ENCODE measurements at places on chromosomes 4 and X.

DNA sequence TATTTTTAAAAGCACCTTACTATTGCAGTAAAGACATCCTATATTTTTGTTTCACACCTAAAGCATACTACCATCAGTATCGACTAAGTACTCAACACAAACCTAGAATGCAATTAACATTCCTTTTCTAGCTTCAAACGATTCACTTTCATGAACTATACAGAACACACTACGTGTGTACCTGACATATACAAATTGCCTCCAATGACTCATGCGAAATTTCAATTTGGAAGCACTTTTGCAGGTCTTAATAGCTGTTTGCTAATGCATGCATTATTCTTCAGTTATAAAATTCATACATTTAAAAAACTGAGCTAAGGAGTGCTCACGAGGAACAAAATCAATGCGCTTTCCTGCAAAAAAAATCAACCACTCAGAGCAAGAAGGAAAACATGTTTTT, 19.7 kb upstream of the GPM6B start:
- DNase-seq: no peak

DNA sequence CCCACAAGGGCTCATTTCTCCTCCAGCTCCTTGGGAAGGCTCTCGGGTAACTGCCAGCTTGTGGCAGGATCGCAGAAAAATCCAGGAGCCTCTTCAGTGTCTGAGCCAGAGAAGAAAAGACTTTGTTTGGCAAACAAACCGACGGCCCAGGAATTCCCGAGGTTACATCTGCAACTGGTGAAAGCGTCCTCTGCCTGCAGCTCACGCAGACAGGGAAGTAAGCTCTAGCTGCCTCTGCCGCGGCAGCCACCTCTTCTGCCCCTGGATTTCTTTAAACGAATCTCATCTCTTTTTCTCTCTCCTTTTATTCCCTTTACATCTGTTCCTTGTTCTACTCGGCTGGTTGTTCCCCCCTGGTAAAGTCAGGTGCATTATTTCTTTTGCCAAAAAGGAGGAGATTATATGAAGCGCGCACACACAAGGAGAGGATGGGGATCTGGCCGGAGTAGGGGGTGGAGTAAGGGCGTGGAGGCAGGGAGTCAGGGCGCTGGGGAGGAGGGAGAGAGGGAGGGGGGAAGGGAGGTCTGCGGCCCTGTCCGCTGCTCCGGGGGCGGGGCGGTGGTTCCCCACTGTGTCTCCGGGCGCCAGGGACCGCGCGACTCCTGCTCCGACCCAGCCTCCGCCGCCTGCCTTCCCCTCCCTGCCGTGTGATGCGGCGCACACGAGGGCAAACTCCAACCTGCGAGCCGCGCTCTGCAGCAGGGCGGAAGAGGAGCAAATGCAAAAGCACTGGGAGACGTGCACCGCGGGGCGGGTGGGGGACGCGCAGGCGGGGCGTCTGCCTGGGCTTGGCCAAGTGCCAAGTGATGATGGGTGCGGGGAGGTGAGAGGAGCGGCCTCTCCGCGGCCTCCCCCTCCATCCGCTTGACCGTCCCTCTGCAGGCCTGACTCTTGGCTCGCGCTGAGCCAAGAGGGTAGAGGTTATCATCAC, at the start of gene DCHS2:
TSS of gene DCHS2 (minus strand) at position 459 of the 931 bp plus-strand sequence. CDS start at position 15, 444 bp downstream.
- DNase-seq: peak; percentile 79

DNA sequence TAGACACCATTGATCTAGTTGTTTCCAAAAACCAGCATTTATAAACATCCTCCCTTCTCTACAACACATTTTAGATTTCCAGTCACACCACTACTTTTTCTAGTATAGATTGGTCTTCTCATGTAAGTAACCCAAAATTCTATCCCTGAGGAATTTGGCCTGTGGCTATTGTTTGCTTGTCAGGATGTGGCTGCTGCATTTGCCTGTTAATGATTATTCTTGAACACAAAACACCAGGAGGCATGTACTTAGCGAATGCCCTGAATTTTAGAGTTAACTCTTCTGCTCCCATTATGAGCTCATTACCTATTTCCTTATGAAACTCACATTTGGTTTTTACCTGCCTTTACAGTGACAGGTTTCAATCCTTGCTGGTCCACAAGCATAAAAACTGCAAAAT, 102.0 kb upstream of the FSTL5 start:
- DNase-seq: no peak

DNA sequence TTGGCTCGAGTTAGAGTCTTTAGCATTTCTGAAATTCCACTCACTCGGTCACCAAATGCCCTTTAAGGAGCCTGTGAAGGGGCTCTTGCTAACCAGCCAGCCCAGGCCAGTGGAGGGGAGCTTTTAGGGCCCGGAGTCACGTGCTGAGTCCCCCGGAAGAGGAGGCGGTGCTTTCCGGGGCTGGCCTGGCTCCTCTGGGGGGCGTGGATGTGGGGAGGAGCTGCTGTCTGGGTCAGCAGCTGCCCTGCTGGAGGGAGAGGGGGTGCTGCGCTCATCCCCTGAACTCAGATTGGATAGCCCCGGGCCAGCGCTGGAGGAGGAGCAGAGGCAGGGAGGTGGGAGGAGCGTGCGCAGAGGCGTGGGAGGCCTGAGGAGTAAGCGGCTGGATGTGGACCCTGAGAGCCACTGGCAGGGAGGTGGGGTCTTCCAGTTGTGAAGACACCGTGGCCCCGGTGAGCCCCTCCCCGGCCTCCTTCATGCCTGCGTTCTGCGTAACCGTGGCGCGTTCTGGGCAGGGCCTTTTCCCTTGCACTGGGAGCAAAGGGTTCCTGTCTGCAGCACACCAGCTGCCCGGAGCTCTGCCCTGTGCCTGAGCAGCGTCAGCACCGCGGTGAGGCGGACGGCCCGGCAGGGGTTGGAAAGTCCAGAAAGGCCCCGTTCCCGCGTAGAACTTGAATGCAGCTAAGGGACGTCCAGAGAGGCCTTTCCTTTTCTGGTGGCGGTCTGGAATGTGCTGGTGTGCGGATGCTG, 19.7 kb downstream of the MAEA start:
- peak; percentile 94 for DNase-seq

DNA sequence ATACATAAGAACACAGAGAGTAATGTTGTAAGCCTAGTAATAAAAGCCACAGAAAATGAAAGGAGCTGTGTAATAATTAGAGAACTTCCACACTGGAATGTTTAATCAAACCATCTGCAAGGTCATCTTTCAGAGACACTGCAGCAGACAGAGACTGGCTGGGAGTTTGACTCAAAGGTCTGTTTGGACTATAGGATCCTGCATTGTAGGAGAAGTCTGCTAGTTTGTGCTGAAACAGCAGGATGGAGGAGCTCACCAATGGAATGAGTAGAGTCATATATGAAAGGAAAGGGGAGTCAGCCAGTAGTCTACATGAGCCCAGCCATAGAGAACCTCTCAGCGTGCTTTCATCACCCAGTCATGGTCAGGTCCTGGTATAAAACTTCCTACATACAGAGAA, 4.5 kb upstream of the ACE2 start:
- no peak for DNase-seq

GRCh38 chrX:23509256-23509655, 158.0 kb upstream of the PRDX4 start:
- DNase-seq: no peak

DNA sequence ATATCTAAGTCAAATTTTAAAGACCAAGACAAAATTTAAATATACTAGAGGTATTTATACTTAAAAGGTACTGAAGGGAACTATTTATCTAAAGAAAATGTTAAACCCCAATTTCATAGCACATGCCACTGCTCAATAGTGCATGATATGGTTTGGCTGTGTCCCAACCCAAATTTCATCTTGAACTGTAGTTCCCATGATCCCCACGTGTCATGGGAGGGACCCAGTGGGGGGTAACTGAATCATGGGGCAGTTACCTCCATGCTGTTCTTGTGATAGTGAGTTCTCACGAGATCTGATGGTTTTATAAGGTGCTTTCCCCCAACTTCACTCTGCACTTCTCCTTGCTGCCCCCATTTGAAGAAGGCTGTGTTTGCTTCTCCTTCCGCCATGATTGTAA, 32.3 kb downstream of the MAML3 start:
- no peak for DNase-seq

GRCh38 chr4:158996669-158997074, 106.2 kb upstream of the RAPGEF2 start:
- no peak for DNase-seq

DNA sequence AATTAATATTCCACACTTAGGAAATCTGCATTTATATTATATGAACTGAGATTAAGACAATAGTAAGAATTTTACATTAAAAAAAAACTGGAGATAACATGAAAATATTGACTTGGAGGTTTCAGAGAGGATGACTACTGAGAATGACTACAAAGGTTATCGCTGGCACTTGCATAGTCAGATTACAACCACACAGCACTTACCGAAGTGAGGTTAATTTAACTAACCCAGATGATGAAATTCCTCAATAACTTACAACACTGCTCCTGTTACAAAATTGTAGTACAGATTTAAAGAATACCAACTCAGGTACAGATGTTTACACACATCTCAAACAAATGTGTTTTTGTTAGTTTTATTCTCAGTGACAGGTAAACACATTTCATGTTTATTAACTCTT, 283.5 kb downstream of the CAMK2D start:
- no peak for DNase-seq

DNA sequence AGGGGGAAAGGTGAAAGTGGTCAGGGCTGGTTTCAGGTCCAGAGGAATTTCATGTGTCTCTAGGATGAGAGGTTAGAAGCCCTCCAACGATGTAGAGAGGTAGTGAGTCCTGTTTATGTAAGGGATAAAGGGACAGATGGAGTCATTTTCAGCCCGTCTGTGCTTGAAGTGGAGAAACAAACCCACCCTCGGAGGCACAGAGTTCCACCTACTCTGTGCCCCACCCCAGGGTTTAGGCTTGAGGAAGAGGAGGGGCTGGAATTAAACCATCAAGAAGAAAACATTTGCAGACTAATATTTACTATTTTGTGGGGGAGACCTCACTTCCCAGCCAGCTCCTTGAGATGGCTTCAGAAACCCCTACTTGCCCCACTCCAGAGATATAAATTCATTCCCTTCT, 868 bp upstream of the GNL3L start:
- no peak for DNase-seq

- no peak for DNase-seq
These were observed 35.3 kb downstream of the ARAP2 start for GRCh38 chr4:36208893-36209473.

- no peak for DNase-seq
These were observed 239.6 kb downstream of the GBA3 start for GRCh38 chr4:22932326-22932725.

DNA sequence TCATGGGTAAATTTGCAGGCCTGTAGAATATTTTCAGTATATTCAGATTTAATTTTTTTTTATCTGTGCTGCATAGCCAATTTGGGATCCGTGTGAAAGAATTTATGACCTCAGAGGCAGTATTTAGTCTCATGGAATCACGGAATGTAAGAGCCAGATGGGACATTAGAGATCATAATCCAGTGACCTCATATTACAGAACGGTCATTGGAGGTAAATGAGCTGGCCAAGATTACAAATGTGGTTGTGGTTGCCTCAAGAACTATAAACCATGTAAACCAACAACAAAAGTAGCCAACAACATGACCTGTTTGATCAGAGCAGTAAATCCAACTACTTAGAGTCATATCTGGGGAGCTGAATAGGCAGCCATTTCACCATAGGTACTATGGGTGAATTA, 71.6 kb downstream of the AMOT start:
- DNase-seq: no peak

DNA sequence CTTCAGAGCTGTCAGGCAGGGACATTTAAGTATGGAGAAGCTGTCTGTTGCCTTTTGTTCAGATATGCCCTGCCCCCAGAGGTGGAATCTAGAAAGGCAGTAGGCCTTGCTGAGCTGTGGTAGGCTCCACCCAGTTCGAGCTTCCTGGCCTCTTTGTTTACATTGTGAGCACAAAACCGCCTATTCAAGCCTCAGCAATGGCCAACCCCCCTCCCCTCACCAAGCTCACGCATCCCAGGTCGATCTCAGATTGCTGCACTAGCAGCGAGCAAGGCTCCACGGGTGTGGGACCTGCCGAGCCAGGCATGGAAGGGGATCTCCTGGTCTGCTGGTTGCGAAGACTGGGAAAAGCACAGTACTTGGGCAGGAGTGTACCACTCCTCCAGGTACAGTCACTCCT, 59.3 kb downstream of the ZNF674 start:
- no peak for DNase-seq

DNA sequence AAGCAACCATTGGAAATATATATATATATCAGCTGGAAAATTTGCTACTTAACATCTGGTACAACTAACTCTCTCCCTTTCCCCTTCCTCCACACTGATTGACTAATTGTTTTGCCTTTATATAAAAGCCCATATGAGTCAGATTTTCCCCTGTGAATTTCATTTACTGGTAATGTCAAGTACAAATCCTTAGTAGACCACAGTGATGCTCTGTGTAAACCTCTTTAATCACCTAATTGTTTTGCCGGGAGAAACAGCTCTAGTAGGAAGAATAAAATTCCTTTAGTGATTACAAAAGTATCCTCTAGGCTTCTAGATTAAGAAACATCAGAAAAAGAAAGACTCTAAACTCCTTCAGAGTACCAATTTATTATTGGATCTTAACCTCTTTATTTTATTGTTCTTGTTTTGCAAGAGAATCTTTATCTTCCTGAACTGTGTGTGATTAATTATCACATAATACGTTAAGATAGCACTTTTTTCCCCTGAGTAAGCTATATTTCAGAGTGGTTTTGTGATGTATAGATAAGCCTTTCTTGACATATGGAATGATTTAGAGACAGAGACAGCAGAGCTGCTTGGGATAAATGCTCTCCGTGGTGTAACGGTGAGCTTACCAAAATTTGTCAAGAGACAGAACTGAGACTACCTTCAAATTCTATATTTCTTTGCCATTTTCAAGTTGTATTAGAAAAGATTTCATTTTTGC, 1606.4 kb upstream of the TENM3 start:
- DNase-seq: peak; percentile 3

- DNase-seq: no peak
These were observed 17.6 kb downstream of the NFKB1 start for GRCh38 chr4:102518703-102519131.

GRCh38 chr4:156101571-156101970, 147.9 kb upstream of the CTSO start:
- peak; percentile 45 for DNase-seq

- no peak for DNase-seq
These were observed 51.6 kb downstream of the PTCHD1 start for GRCh38 chrX:23386260-23386659.

GRCh38 chr4:85707611-85708010, 232.7 kb downstream of the ARHGAP24 start:
- DNase-seq: no peak

DNA sequence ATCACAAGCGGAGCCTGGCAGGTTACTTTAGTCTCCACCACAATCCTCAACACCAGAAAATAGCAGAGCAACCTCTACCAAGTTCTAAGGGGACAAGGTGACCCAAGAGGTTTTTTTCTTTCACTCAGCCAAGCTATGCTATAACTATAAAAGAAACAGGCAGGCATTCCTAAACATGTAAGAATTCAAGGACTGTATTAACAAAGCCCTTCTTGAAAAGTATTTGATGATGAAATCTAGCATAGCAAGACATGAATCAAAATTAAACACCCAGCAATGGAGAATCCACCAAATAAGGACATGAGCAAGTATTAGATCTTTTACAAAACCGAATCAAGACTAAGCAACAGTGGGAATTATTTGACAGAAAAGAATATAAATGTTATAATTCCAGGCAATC, 25.7 kb upstream of the C1QTNF7 start:
- DNase-seq: no peak
